ENCODE measurements at places on chromosomes 12 and 14.

DNA sequence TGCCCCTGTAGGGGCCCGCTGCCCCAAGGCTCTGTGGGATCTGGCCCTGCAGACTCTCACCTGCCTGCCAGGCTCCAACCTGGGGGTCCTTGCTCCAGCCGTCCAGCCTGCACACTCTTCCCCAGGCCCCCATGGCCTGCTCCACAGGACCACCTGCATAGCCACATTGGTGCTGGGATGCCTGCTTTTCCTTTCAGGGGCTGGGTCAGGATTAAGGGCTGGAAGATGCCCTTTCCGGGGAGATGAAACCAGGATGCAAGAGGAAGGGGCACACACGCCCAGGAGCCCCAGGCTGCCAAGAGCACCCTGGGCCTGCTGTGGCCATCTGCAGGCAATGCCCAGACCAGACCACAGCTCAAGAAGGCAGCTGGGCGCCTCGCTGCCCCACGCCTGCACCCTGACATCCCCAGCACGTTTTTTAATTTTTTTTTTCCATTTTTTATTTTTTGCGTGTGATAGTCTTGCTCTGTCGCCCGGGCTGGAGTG lies 15.0 kb downstream of the BAG5 start:
- DNase-seq = no peak

DNA sequence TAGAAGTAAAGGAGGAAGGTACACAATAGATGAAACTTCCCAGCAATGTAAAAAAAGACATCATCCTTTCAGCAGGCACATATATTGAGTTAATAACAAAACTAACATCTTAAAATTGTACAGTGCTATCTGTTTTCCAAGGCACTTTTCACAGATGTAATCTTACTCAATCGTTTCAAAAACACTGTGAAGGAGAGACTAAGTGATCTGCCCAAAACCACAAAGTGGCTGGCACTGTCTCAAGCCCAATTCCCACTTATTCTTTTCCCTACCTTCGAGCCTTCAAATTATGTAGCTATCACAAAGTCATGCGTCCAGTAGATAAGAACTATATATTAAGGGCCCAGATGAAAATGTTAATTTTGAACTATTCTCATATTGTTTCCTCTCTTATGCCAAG lies 193.6 kb upstream of the RASSF8 start:
- no peak for DNase-seq

- no peak for DNase-seq
Measured at GRCh38 chr14:20386276-20386855, 26.9 kb downstream of the TEP1 start.

- no peak for DNase-seq
Measured at GRCh38 chr12:92078167-92079053, 67.2 kb downstream of the BTG1 start.

GRCh38 chr14:103370087-103370486 lies 15.1 kb upstream of the MARK3 start:
- DNase-seq = no peak

DNA sequence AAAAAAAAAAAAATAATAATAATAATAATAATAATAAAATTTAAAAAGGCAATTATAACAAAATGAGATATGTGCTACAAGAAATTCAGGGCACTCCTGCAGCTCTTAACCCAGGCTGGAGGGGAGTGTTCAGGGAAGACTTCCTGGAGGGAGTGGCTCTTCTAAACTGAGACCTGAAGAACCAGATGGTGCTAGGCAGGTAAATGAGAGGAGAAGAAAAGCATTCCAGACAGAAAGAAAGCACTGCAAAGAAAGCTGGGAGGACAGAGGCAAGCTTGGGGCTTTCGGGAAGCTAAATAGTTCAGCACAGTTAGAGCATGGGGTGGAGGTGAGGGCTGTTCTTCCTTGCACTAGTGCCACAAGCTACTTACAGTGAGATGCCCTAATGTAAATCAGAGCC lies 9.9 kb upstream of the SRSF9 start:
- DNase-seq = no peak

GRCh38 chr12:119447126-119447525 lies 112.6 kb downstream of the CCDC60 start:
- DNase-seq = no peak

DNA sequence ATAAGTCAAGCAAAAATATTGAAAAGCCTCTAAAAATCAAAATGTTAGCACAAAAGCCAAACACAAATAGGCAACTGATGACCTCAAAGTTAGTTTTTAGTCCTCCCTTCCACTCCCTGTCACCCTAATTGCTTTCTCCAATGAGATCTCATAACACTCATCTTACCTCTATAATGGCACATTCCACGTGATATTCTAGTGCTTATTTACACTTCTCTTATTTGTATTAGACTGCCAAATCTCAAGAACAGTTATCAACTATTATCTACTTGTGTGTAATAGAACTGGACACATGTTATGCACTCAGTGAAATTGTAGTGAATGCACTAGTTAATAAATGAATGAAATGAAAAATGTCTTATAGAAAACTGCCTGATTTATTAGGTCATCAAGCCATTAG lies 55.5 kb upstream of the AVPR1A start:
- DNase-seq = no peak

- no peak for DNase-seq
Measured at GRCh38 chr14:63467440-63468072, 75.6 kb downstream of the PPP2R5E start.

GRCh38 chr14:85572845-85573244 lies 42.9 kb downstream of the FLRT2 start:
- no peak for DNase-seq

- DNase-seq = no peak
Measured at GRCh38 chr14:94421316-94421715, 31.3 kb downstream of the SERPINA11 start.

Data from stimulated activated CD4-positive, alpha-beta T cell treated with anti-CD3 and anti-CD28 coated beads, Interleukin-15, amount 100 ng/mL, for 1 hour (primary cell).